ENCODE measurements at places on chromosomes 4 and X.

GRCh38 chr4:14874990-14875389 is 127.3 kb upstream of the CPEB2 start:
- no peak for DNase-seq

DNA sequence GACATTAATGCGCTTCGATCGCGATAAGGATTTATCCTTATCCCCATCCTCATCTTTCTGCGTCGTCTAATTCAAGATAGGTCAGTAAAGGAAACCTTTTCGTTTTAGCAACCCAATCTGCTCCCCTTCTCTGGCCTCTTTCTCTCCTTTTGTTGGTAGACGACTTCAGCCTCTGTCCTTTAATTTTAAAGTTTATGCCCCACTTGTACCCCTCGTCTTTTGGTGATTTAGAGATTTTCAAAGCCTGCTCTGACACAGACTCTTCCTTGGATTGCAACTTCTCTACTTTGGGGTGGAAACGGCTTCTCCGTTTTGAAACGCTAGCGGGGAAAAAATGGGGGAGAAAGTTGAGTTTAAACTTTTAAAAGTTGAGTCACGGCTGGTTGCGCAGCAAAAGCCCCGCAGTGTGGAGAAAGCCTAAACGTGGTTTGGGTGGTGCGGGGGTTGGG is 528 bp upstream of the FGF2 start:
- DNase-seq: no peak

GRCh38 chr4:2746891-2747695 is 9.0 kb downstream of the TNIP2 start:
- no peak for DNase-seq

DNA sequence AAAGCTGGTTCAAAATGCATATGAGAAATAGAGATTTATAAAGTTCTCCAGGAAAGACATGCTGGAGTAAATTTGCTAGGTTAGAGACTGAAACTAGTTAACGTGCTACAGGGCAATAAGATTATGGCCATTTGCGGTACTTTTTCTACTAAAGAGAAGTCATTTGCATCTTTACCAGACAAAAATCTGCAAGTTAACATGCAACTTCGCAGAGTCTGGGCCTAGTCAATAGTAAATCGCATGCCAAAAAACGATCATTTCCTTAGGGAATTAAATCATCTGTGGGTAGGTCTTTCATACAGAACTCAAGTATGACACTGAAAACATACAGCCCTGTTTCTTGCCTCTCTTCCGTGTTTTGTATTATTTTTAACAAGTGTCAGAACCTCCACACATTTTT is 32.8 kb upstream of the REST start:
- DNase-seq: no peak

DNA sequence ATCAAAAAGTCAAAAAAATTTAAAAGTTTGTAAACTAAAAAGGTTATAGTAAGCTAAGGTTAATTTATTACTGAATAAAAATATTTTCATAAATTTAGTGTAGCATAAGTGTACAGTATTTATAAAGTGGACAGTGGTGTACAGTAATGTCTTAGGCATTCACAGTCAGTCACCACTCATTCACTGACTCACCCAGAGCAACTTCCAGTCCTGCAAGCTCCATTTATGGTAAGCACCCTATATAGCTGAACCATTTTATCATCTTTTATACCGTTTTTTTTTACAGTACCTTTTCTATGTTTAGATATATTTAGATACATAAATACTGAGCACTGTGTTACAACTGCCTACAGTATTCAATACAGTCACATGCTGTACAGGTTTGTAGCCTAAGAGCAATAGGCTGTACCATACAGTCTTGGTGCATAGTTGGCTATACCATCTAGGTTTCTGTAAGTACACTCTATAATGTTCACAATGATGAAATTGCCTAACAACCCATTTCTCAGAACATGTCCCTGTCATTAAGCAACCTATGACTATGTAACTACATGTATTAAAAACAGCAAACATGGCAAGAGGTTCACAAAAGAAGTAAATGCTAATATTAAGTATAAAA is 18.6 kb downstream of the ACSL4 start:
- DNase-seq: no peak

DNA sequence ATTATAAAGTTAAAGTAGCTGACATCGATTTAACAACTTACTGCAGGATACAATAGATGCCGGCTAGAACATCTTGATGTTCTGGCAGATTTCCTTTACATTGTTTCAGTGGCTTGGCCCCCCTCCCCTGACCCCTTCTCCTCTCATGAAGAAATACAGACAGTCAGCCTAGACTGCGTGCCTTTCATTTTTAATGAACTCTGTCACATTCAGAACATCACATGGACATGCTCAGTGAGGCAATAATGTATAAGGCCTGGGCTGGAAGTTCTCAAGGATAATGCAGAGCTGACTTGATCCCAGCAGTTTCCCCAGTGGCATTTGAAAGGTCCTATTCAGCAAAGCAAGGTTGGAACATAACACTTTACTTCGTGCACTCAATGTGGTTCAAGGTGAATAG is 239.2 kb downstream of the ANK2 start:
- DNase-seq: no peak

DNA sequence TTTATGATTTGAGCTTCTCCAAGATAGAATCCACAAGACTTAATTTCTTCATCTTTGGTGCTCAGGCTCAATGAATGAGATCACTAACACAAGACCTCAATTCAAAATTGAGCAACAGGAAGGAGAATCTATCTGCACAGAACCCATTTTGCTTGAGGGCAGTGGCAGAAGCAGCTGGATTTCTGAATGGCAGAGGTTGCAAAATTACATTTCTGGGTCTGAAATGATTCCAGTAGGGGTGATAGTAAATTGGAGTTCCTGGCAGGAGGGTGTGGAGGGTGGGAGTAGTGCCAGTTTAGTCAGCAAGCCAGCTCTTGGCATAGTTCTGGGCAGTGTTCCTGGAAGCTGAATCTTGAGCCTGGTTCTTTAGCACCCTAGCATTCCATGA is 281.1 kb downstream of the SLC7A11 start:
- no peak for DNase-seq

- no peak for DNase-seq
Measured at GRCh38 chr4:138542191-138542776, 300.1 kb upstream of the SLC7A11 start.

GRCh38 chr4:87745064-87745807 is 54.1 kb upstream of the IBSP start:
- no peak for DNase-seq

DNA sequence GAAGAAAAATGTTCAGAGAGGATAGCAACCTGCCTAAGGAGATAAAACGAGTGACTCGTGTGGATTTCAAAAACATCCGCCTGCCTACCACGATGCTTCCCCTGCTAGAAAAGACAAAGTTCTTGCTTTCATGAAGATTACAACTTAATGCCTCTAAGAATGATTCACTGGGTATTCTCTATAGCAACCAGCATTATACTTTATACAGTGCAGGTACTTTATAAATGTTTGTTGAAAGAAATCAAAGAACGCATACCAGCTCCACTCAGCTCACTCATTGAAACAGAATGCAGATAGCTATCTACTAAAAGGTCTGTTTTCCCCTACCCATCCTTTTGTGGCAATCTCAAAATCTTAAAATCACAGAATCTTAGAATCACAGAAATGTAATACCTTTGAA is 33.7 kb downstream of the GASK1B start:
- no peak for DNase-seq

DNA sequence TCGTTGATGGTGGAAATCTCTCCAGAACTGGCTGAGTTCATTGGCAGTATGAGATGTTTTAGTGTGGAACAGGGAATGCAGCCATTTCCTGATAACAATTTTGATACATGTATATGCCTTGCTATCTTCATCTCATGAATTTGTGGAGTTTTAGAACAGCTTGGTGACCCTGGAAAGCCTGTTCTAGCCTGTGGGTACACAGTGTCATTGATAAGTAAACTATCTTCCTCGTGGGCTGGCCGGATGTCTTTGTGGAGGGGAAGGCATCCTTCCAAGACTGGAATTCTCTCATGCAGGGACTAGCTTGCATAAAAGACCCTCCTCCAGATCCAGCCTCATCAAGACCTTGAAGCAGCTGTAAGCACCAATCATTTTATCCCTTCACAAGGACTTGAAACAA is 40.2 kb upstream of the NUDT10 start:
- no peak for DNase-seq

DNA sequence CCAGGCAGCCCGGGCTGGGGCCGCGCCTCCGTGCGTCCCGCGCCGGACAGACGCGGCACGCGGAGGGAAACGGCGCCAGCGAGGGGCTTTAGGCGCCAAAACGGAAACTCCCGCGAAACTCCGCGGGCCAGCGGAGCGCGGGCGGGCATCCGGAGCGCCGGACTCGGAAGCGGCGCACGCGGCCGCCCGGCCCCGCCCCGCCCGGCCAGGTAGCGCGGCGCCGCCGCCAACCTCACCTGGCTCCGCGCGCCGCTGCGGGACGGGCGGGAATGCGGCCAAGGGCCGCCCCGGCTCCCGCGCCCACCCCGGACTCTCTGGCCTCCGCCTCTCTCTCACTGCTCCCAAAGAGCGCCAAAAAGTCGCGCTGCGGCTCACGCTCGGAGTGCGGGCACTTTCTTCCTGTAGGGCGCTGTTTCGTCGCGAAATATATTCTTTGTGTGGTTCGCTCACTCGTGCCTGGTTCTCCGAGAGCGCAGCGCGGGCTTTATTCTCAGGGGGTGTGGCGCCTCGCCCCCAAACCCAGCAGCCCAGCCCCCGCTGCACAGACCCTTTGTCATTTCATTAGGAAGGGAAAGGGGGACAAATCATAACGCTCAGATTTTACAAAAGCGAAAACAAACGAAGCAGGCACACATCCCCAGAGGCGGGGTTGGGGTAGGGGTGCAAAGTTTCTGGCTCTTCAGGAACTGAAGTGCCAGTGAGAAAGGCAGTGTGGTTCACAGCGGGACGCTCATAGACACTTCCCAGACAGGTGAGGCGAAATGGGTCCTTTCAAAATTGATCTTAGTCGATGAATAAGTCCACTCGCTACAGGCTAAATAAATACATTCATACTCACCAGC is 961 bp upstream of the MBNL3 start:
- DNase-seq: peak; percentile 66

- DNase-seq: no peak
Measured at GRCh38 chr4:83917572-83917971, 381.7 kb downstream of the GPAT3 start.

- no peak for DNase-seq
Measured at GRCh38 chrX:9516635-9517034, 51.8 kb downstream of the TBL1X start.

- no peak for DNase-seq
Measured at GRCh38 chr4:6225469-6225868, 25.1 kb upstream of the JAKMIP1 start.

DNA sequence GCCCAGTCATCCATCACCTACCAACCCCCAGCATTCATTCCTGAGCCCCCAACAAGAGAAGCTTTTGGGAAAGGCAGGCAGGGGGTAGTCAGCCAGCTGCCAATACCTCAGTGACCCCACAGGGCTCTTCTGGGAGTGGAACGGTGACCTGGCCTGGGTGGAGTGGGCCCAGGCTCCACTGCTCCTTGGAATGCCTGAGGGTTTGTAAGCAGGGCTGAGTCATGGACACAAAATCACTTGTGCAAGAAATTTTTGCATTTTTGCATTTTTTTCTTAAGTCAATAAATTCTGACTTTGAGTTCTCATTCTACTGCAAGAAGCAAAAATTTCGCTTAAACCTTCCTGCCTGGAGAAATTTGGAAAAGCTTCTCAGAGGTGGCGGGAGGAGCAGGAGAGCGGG is 18.5 kb downstream of the SORCS2 start:
- DNase-seq: no peak

DNA sequence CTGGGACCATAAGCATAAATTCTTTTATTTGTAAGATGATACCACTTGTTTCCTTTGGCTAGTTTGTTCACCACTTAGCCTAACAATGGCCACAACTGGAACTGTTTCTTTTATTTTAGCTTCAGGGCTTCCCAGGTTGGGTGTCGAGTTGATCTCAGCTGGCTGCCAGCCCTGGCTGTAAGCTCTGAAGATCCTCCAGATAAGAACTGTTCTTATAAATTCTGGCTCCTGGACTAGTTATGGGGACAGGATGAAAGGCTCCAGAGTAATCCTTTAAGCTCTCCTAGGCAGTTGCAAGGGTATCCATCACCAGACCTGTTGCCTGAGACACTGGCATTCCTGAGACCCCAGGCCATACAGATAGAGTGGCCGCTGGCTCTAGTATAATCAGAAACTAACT is 129.4 kb upstream of the ACSL4 start:
- DNase-seq: no peak

DNA sequence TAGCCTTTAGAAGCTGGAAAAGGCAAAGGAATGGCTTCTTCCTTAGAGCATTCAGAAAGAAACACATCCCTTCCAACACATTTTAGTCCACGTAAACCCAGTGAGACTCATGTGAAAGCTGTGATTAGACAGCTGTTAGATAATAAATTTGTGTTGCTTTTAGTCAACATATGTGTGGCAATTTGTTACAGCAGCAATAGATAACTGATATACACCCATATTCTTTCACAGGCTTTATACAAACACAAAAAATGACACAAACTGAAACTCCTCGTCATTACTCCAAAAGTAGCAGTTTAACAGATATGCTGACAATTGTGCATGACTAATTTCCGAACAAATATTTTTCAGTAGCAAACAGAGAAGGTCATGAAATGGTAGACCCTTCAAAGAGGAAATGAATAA is 65.3 kb downstream of the ANTXR2 start:
- no peak for DNase-seq

DNA sequence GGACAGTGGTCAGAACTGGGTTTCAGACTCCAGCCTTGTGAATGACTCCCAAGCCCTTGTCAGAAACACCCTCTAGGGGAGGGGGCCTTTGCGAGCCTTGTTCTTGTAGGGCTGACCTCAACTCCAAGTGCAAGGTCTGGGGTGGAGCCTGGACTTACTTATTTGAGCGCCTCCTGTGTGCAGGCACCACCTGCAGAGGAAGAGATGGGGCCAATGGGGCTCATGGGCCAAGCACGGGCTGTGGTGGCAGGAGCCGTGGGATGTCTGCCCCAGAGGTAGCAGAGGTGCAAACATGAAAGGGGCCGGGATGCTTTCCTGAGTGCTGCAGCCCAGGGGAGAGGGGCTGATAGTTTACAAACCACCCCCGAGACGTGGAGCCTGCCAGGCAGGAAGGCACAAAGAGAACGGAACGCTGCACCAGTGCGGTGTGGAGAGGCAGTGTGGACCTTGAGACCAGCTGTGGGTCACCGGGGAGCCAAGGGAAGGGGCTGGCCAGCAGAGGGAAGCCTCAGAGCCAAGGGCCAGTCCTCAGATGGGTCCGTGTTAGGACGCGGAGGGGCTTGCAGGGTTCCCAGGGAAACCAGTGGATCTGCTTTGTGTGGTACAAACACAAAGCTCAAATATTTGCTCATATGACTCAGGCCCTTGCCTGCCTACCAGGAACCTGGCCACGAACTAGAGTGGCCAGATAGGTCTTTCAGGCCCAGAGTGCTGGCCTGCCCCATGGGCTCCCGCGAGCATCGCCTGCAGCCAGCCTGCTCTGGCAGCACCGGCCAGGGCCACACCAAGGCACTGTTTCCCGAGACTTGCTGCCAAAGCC is 8.7 kb upstream of the TADA2B start:
- DNase-seq: no peak

DNA sequence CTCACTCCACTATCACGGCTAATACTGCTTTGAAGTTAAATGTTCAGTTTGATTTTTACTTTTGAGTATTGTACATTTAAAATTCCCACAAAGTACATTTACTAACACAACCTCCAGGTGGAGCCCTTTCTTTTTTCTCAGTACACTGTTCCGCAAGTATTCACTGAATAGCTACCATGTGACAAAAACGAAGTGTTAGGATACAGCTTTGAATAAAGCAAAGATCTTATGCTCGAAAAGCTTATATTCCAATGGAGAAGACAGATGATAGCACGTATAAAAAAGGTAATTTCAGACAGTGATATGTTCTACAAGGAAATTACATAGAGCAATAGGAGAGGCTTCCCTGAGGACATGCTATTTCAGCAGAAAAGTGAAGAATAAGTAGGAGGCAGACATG is 60.7 kb upstream of the ABCG2 start:
- no peak for DNase-seq

- no peak for DNase-seq
Measured at GRCh38 chrX:39602195-39602594, 495.6 kb downstream of the BCOR start.
